ENCODE measurements at places on chromosomes 13 and 19. TPM values are rescaled to one million over a fixed set of nuclear protein-coding genes. Genes with fewer than 3 reads are reported as not detected.

The ZNF578 gene
- 3.4 TPM for total RNA-seq

The IZUMO1 gene
- total RNA-seq = not detected

The SELENOV gene
- total RNA-seq = not detected

The WASF3 gene
- total RNA-seq = not detected

The LPAR6 gene
- 48.1 TPM for total RNA-seq

The FOXO1 gene
- 39.8 TPM for total RNA-seq
